ENCODE measurements at places on chromosomes 11 and 22. TPM values are rescaled to one million over a fixed set of nuclear protein-coding genes. Genes with fewer than 3 reads are reported as not detected.

GRCh38 chr11:1969035-1969434 lies 21.9 kb downstream of the MRPL23 start:
- DNase-seq: no peak

The OR8D4 gene
- total RNA-seq: not detected

The ANO3 gene
- not detected for total RNA-seq

GRCh38 chr11:33557201-33557600 lies 143.4 kb downstream of the C11orf91 start:
- no peak for DNase-seq

The CCDC73 gene
- not detected for total RNA-seq

Measured in osteocyte (in vitro differentiated cells).